ENCODE measurements at places on chromosomes 11 and 22.

GRCh38 chr11:115803073-115803740 is 299.0 kb upstream of the CADM1 start:
- no peak for DNase-seq

GRCh38 chr11:124945826-124946225 is 8.2 kb upstream of the CCDC15 start:
- DNase-seq: no peak

DNA sequence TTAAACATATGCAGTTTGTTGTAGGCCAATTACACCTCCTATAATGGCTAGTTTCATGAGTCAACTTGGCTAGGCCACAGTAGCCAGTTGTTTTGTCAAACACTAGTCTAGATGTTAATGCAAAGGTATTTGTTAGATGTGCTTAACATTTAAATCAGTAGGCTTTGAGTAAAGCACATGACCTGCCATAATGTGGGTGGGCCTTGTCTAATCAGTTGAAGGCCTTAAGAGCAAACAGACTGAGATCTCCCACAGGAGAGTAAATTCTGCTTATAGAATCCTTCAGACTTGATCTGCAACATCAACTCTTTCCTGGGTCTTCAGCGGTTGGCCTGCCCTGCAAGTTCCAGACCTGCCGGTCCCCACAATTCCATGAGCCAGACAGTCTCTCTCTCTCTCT is 1345.9 kb downstream of the BRD1 start:
- DNase-seq: no peak

GRCh38 chr22:37804352-37804880 is 3.3 kb upstream of the GCAT start:
- no peak for DNase-seq

DNA sequence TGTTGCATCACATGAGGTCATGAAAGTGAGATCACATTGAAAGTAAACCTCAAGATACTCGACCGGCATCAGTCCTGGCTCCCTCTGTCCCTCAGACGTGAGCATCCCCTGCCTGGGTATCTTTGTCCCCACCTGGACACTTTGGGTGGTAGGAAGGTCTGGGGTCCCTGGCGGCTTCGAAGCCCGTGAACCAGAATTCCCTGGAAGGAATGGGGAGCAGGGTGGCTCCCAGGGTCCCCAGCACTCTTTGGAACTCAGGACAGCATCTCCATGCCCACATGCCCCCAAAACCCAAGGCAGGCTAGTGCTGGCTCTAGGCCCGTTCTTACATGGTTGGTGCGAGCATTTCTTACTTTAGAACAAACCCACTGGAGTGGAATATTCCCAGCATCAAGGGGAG is 7.5 kb downstream of the DERL3 start:
- DNase-seq: no peak

Measured in CD14-positive monocyte (primary cell).